Foreskin keratinocyte (primary cell): ENCODE measurements at places on chromosomes 3 and 15. TPM values are rescaled to one million over a fixed set of nuclear protein-coding genes. Genes with fewer than 3 reads are reported as not detected.

The ASB14 gene
- not detected in 2 replicates for polyA plus RNA-seq

The PLSCR4 gene
- 0.23 and 0.28 TPM in 2 replicates for polyA plus RNA-seq

The PLA2G4E gene
- polyA plus RNA-seq = 0.04 TPM in 2 replicates

The IGSF11 gene
- not detected in 2 replicates for polyA plus RNA-seq

The TRANK1 gene
- polyA plus RNA-seq = 0.31 and 0.34 TPM in 2 replicates
